ENCODE measurements at places on chromosomes 4 and X.

GRCh38 chrX:49162620-49163019, at the start of gene MAGIX:
MAGIX (plus strand) TSS chrX:49162758; CDS start chrX:49162890, 132 bp downstream.
- DNase-seq, result no peak

GRCh38 chr4:173777421-173777820, 247.4 kb upstream of the HAND2 start:
- no peak for DNase-seq

- no peak for DNase-seq
These were observed 642.6 kb upstream of the FAM241A start for GRCh38 chr4:111502626-111503025.

- no peak for DNase-seq
These were observed 1.4 kb downstream of the TMLHE start for GRCh38 chrX:155611302-155611701.

DNA sequence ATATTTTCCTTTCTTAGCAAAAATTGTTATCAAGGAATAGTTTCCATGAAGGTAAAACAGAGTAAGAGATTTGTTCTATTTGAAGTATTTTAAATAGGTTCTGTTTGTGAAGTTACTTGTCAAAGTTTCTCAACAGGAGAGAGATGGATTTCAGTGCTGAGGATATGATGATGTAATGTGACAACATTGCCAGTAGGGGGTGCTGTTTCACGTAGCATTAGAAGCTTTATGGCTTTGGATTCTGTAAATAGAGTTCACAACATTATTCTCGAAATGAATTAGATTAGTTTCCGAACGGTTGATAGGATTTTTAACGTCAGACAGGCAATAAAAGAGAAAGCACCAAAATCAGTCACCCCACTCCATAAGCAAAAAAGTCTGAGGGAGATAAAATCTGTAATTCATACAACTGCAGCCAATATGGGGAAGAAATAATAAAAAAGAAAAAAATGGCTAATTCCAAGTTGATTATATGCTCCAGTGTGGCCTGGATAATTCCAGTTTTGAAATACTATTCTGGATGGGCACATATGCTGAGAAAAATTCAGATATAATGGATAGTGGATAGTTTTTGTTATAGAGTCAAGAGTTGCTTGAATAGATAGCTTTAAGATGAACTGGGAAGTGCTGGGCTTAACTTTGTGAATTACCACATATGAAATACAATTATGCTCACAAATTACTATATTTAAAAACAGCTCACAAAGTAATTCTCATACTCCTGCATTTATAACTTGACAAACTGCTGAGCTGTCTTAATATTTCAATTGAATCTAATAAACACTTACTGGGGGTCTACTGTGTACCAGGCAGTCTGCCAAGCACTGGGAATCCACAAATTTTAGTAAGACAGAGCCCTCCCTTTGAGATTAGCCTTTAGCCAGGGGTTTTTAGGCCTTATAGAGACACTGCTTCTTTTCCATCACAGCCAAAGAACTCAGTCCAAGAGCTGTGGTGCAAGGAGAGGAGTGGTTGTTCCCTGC, 109.1 kb downstream of the GPAT3 start:
- no peak for DNase-seq

DNA sequence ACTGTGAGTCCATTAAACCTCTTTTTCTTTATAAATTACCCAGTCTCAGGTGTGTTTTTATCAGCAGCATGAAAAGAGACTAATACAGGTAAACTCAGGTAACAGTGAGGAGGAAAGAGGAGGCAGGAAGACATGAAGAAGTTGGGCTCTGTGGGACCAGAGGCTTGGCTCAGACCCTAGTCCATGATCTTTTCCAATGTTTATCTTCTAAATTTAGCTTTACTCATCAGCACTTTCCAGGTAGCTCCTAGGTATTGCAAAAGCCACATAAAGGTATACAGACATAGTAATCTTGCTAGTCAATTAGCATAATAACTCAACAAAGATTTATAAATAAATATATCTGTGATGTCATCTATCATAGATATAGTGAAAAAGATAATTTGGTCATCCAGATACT, 11.2 kb upstream of the FRYL start:
- DNase-seq, result no peak

GRCh38 chrX:47420962-47421361, 50.6 kb downstream of the ZNF157 start:
- no peak for DNase-seq

GRCh38 chrX:4674028-4674782, 960.8 kb upstream of the PRKX start:
- DNase-seq, result no peak
